ENCODE measurements at places on chromosomes 2 and 18.

DNA sequence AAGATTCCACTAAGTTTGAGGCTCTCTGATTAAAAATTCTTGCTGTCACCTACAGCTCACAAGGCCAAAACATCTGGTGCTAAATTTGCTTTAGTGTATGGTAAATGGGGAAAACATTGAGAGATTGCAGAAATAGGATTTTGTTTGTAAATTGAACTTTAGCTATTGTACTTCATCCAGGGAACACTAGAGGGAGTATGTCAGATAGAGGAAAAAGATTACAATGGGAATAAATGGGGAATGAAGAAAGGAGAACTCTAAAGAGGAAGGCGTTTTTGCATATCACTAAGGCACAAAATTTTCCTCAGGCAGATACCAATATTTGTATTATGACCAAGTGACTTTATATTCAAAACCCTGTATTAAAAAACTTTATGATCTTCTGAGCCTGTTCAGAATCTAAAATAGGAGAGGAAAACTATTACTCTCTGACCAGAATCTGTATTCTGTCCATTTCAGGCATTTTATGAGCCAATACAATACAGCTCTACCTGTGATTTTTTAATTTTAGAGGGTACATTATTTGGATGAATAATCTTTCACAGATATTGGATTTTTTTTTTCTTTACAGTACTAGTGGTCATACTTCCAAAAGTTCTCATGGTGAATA, 52.3 kb upstream of the ITGB6 start:
- no peak for DNase-seq

GRCh38 chr2:238585836-238586821, 159.4 kb downstream of the ASB1 start:
- DNase-seq = no peak

- DNase-seq = no peak
Measured at GRCh38 chr2:102103284-102103683, 39.3 kb upstream of the IL1R1 start.

DNA sequence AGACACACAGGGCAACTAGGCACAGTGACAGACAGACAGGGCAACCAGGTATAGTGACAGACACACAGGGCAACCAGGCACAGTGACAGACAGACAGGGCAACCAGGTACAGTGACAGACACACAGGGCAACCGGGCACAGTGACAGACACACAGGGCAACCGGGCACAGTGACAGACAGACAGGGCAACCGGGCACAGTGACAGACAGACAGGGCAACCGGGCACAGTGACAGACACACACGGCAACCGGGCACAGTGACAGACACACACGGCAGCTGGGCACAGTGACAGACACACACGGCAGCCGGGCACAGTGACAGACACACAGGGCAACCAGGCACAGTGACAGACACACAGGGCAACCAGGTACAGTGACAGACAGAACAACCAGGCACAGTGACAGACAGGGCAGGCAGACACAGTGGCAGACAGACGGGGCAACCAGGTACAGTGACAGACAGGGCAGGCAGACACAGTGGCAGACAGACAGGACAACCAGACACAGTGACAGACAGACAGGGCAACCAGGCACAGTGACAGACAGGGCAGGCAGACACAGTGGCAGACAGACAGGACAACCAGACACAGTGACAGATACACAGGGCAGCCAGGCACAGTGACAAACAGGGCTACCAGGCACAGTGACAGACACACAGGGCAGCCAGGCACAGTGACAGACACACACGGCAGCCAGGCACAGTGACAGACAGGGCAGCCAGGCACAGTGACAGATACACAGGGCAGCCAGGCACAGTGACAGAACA, 64.7 kb upstream of the RAB6C start:
- DNase-seq = no peak

- no peak for DNase-seq
Measured at GRCh38 chr2:64793701-64794100, 140.0 kb upstream of the SERTAD2 start.

- DNase-seq = no peak
Measured at GRCh38 chr2:54618646-54619565, 104.6 kb upstream of the EML6 start.

GRCh38 chr2:43898838-43899346, 60.1 kb downstream of the ABCG8 start:
- DNase-seq = no peak

GRCh38 chr2:145851730-145852129, 1331.8 kb upstream of the ZEB2 start:
- DNase-seq = no peak

- no peak for DNase-seq
Measured at GRCh38 chr2:175861958-175862357, 140.1 kb downstream of the LNPK start.

DNA sequence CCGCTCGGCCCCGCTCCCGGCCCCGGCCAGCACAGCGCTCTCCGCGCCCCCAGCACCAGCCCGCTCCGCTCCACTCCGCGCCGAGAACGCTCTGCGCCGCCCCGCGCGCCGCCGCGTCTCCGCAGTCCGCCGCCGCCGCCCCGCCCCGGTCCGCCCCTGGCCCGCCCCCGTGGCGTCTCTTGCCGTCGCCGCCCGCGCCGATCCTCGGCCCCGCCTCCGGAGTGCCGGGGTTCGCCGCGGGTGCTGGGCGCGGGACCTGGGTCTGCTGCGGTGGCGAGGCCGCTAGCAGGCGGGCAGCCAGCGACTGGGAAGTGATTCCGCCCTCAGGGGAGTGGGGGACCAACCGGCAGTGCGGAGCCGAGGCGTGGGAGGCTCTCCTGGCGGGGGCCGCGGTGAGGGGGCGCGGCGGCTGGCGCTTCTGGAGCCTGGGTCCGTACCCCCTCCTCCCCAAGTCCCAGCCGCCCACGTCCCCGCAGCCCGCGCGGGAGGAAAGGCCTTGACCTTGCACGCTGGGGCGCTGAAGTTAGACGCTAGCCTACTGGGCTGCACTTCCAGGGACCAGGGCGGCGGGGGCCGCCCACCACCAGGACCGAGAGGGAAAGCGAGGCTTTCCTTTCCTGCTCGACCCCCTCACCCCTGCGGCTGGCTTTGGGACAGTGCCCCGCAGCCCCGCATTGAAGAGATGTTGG, at the start of gene HS6ST1:
HS6ST1 (minus strand) TSS at position 93 of the 689 bp plus-strand sequence. CDS start 305 bp downstream, outside the sequence.
- DNase-seq = peak; percentile 75

- no peak for DNase-seq
Measured at GRCh38 chr2:144405982-144406788, 113.7 kb downstream of the ZEB2 start.

GRCh38 chr2:86229221-86229620, 30.0 kb downstream of the MRPL35 start:
- DNase-seq = no peak

- no peak for DNase-seq
Measured at GRCh38 chr2:219210196-219210885, 3.8 kb downstream of the ZFAND2B start.

DNA sequence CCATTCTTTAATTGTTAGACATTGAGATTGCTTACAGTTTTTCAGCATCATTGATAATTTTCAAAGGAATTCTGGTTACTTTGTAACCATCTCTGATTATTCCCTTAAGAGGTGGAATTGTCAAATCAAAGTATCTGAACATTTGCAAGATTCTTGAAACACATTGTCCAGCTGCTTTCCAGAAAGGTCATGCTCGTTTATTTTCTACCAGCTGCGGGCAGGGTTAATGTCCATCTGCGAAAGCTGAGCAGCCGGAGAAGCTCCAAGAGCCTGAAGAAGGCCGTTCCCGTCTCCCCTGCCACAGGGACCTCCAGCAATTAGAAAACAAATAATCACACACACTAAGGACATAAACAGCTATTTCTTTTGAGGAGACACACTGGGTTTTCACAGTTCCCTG, 76.1 kb upstream of the TXNDC2 start:
- DNase-seq = no peak

DNA sequence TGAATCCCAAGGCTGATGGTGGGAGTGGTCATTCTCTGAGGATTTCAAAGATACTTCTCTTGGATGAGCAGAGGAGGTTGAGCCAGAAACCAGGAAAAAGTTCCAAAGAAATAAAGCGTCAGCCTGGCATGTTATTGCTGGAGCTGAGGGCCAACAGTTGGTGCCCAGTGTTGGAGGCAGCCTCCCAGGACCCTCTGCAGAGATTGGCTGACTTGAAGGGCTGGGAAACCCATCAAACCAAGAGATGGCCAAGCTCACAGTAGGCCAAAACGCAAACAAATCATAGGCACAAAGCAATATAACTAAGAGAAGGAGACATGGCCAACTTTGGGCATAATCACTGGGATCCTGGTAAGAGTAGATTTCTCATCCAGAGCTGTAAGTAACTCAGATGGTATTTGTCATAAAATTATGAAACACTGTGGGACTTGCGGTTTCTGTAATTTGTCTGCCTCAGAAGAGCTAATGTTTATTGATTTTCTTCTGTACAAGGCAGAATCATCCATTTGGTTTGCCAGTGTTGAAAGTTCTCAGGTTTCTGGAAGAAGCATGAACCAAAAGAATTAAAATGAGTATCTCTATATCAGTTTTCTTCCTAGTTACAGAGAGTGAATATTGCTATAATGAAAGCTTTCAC, 108.3 kb downstream of the ATL2 start:
- DNase-seq = no peak

GRCh38 chr2:101855776-101856175, 136.0 kb upstream of the IL1R2 start:
- DNase-seq = no peak

Data from T-helper 22 cell (primary cell).